ENCODE measurements at places on chromosomes 7 and 10.

DNA sequence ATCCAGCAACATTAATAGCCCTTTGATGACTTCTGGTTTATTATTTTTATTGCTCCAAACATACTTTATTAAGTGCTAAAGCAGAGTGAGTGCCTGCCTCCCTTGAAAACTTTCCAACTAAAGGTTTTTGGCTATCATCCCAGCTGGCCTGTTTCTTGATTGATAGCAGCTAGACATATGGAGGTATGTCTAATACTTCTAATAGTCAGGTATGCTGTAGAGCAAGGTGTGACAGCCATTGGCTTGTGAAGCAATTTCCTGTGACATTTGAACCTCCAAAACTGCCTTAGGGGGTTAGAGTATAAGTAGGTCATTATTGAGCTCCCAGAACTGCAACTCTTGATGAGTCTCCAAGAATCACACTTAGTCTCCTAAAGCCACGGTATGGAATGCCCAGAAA lies 55.8 kb downstream of the LOXL4 start:
- DNase-seq = no peak

GRCh38 chr7:114415064-114415989 lies 712 bp downstream of the FOXP2 start:
- DNase-seq = no peak

GRCh38 chr10:119080521-119081259 lies at the start of gene EIF3A:
Gene EIF3A, minus strand, starts transcription at chr10:119080817. Its CDS starts 141 bp downstream, at chr10:119080676.
- DNase-seq = peak; percentile 85

DNA sequence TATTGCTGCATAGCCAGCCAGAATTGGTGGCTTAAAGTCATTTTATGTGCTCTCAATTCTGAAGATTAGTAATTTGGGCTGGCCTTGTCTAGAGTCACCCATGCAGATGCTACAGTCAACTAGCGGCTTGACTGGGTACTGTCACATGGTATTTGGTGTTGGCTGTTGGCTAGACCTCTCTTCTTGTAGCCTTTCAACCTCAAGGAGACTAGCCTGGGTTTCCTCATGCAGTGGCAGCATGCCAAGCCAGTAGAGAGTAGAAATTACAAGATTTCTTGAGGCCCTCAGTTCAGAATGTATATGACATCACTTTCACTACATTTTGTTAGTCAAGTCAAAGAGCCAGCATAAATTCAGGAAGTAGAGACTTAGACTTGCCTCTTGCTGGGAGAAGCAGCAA lies 3.7 kb upstream of the ZNF800 start:
- no peak for DNase-seq

DNA sequence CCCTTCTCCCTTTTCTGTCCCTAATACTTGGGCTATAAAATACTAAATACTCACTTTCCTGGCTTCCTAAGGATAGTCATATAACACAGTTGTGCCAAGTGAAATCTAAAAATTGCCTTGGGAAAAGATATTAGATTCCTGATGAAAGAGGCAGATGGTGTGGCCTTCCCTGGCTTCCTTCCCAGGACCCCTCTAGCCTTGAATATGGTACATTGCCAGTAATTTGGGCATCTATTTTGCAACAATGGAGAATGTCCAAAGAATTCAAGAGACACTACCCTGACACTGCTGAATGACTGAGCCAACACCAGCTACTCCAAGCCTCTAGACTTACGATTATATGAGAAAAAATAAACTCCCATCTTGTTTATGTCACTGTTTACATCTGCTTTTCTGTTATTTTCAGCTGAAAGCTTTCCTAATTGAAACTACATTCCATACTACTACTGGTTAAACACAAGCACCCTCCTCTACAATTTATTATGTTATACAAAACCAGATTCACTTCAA lies 17.9 kb downstream of the COPG2 start:
- DNase-seq = no peak

- DNase-seq = no peak
Measured at GRCh38 chr10:62754963-62755362, 49.6 kb upstream of the ADO start.

DNA sequence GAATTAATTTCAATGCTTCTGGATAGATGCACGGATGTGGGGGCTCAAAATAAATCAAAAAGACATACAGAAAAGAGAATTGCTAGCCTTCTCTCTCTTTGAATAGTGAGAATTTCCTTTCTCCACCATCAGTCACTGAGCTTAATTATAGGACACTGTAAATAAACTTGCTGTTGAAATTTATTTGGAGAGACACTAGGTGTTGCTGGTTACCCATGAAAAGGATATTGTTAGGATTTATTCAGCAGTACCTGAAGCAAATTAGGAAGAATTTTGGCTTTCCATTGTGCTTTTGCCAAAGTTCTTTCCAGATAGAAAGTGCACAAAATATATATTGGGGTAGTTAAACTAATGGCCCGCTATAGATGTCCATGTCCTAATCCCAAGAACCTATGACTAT lies 27.6 kb downstream of the GCC1 start:
- DNase-seq = no peak

GRCh38 chr7:98210513-98211220 lies 572 bp upstream of the BHLHA15 start:
- DNase-seq = no peak

GRCh38 chr7:47191876-47192291 lies 390.0 kb downstream of the TNS3 start:
- no peak for DNase-seq

- no peak for DNase-seq
Measured at GRCh38 chr7:155470686-155471638, 13.0 kb downstream of the EN2 start.

DNA sequence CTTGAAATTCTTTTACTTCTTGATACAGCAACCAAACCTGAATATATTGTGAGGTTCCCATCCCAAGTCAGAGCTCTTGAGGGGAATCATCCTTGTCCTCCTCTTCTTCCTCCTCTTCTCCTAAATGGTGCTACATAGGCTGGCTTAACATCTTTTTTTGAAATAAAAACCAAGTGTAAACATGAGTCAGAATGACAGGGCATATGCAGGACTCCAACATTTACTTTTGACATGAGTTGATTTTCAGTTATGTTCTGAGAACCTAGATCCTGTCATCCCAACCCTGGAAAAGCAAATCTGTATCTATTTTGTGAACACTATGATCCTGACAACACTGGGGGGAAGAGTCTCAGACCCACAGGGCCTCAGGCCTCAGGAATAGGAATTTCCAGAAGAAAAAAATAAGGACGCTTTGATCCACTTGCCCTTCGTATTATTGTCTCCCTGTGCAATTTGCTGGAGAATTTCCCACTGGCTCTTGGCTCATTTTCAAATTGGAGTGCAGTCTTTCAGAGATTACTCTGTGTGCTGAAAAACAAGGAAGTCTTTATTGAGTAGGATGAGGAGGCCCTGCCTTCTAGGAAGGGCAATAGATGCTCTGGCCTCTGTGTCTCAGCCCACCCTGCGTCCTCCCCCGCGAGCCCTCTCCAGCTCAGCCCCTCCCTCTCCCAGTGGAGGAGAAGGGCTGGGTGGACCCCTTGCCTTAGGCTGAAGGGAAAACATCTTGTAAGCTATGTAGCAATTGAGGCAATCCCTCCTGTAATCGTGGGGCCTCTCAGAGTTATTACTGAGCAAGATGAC lies 121.6 kb downstream of the CREB5 start:
- no peak for DNase-seq

GRCh38 chr7:83934118-83934734 lies 260.4 kb downstream of the SEMA3A start:
- no peak for DNase-seq

DNA sequence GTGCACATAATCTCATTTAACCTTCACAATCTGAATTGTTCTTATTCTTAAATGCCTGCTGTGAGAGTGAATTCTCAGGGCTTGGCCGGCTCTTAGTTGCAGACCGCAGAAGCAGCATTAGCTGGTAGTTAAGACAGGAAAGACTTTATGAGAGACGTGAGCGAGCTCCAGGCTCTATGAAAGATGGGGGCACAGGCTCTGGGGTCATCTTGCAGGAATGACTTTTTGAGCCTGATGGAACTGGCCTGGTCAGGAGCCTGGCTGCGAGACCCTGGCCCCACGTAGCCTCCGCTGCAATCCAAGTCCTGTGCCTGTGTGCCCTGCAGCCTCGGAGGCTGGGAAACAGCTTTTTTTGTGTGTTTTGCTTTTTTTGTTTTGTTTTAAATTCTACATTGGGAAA lies 958.8 kb upstream of the ZNF722 start:
- DNase-seq = no peak

DNA sequence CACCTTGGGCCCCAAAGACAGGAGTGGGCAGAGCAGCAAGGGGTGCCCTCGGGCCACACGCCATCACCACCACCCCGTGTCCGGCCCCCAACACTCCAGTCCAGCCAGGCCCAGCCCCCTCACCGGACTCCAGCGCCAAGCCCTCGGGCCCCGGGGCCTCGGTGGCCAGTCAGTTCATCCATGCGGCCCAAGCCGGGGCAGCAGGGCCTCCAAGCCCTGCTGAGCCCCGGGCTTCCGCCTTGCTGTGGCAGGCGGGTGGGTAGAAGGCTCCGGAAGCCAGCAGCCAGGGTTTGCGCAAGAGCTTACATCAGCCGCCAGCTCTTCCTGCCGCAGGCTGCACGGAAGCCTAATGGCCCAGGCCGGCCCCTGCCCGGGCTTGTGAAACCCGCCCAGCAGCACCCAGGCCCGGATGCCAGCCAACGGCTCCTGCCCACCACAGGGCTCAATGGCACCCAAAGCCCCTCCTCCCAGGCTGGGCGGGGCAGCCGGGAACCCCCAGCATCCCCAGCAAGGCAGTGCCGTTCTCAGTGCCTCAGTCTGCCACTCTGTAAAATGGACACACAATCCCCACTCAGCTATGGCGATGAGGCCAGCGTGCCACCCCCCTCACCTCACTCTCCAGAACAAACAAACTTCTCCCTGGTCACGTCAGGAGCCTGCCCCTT lies 26.5 kb downstream of the TNRC18 start:
- peak; percentile 73 for DNase-seq

GRCh38 chr10:72729528-72729927 lies 37.6 kb downstream of the MCU start:
- DNase-seq = no peak

- no peak for DNase-seq
Measured at GRCh38 chr10:89207801-89208551, 859 bp upstream of the CH25H start.

DNA sequence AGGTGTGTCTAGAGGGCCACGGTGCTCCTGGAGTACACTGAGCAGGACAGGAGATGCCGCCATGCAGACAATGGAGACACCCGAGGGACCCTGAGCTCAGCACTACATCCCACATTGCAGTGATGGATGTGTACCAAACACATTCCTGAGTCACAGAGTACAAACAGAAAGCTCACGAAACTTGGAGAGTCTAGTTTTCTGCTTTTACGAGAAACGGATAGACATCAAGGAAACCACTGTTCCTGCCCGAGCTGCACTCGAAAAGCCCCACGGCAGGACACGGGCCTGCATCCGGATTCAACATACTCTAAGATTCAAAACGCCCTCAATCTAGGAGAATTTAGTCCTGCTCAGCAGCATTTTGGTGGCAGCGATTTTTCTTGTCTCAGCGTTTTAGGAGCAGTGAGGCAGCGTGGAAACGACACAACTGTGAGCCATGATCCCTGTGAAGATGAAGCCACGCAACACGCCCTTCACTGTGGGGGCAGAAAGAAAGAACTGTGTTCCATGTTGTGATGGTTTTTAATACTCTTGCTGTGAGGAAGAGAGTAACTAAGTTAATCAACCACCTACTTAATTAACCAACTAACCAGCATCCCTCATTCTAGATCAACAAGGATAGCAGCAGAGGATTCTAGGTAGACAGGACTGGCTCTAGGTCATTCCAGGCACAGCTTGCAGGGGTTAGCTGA lies 3.2 kb downstream of the TNS3 start:
- DNase-seq = no peak

- no peak for DNase-seq
Measured at GRCh38 chr10:97687785-97688781, 1.0 kb upstream of the AVPI1 start.

DNA sequence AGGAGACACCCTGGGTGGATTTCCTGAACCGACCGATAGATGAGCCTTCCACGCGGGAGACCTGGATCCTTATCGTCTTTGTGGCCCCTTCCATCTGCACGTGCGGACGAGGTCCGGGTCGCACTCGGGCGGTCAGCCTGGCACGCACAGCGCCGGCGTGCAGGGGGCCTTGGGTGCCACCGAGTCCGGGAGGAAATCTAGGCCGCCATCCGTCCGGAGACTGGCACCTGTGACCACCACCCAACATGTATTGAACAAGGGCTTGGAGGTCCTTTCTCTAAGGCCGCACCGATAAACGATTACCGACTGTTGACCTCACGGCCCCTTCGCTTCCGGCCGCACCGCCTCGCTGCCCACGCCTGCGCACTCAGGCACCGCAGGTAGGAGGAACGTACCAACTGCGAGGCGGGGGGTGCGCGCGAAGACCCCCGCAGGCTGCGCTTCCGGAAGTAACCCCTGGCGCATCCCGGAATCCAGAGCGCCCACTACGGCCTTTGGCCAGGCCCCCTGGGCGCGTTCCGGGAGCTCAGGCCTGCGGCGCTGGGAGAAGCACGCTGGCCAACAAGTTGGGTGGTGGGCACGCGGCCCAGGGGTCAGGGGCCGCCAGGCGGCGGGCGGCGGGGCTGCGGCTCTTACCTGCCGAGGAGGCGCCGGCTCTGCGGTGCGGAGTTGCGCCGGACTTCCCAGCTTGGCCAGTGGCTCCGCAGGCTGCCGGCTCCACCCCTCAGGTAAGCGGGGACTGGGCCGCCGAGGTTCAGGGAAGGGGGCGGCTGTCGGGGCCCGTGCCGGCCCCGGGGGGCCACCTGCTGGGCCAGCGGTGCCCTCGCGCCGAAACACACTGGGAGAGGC lies at the start of the genes ACTR3C and LRRC61:
Gene ACTR3C (minus strand): TSS at position 713 of the 849 bp plus-strand sequence. CDS start 28,249 bp downstream, outside the sequence.
Gene LRRC61 (plus strand): TSS at position 523 of the 849 bp plus-strand sequence. CDS start 13,507 bp downstream, outside the sequence.
- peak; percentile 44 for DNase-seq

GRCh38 chr10:73433538-73433867 lies at the start of gene MSS51:
Gene MSS51, minus strand, starts transcription at chr10:73433561. Its CDS starts 5,277 bp downstream, at chr10:73428284.
- no peak for DNase-seq

GRCh38 chr10:11551916-11552602 lies 59.4 kb downstream of the USP6NL start:
- DNase-seq = no peak

GRCh38 chr7:135362871-135363270 lies 129.2 kb downstream of the STRA8 start:
- DNase-seq = no peak

DNA sequence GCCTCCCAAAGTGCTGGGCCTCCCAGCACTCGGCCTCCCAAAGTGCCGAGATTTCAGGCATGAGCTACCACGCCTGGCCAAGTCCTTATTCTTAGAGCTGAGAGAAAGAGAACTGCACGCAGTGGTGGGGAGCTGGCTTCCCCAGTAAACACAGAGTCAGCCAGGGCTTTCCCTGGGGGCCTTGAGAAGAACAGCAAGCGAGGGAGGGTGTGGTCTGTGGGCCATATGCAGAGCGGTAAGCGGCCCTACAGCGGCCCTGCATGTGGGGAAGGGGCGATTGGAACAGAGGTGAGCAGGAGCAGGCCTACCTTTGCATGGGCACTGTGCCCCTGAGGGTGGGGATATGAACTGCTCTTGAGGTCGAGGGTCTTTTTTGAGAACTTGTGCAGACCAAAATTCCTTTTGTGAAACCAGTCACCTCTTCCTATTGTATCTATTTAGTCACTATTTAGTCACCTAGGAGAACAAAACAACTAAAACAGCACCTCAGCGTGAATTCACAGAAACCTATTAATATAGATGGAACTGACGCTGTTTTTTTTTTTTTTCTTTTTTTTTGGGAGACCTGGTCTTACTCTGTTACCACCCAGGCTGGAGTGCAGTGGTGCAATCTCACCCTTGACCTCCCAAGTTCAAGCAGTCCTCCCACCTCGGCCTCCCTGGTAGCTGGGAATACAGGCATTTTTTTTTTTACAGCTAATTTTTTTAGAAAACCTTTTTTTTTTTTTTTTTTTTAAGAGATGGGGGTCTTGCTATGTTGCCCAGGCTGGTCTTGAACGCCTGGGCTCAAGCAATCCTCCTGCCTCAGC lies 36.9 kb upstream of the SH2D4B start:
- DNase-seq = no peak
